Hypothalamus (tissue), 51 donors: ENCODE measurements at places on chromosomes 7 and 10.

- no peak for DNase-seq
These were observed 54.2 kb upstream of the FHIP2A start for GRCh38 chr10:114767101-114767985.

DNA sequence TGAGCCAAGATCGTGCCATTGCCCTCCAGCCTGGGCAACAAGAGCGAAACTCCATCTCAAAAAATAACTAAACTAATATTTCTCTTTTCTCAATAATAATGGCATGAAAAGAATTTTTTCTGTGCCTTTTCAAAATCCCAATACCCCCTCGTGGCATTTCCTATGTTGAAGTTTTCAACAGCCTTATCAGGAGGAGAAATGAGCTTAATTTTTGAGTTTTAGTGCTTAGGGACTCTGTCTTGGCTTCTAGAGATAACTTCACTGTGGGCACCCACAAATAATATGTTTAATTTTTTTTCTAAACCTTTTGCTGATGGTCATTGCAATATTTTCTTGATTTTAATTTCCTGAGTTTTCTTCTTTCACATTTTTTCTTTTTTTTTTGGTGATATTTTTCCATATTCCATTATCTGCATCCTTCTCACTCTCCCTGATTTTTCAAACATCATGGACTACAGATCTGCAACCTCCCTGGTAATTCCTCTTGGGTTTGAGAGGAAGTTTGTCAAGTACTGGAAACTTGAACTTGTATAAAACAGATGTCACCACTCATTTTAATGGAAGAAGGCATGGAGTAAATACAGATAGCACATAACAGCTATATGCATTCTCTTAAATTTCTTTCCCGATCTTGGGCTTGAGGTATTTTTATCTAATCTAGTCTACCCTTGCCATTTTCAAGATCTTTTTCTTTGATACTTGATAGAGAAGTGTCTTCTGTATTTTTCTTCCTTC is 84.0 kb downstream of the KAT6B start:
- no peak for DNase-seq

GRCh38 chr7:38704751-38705150 is 73.6 kb upstream of the AMPH start:
- DNase-seq, result no peak

- no peak for DNase-seq
These were observed 181.8 kb upstream of the PFKP start for GRCh38 chr10:2885288-2886278.

DNA sequence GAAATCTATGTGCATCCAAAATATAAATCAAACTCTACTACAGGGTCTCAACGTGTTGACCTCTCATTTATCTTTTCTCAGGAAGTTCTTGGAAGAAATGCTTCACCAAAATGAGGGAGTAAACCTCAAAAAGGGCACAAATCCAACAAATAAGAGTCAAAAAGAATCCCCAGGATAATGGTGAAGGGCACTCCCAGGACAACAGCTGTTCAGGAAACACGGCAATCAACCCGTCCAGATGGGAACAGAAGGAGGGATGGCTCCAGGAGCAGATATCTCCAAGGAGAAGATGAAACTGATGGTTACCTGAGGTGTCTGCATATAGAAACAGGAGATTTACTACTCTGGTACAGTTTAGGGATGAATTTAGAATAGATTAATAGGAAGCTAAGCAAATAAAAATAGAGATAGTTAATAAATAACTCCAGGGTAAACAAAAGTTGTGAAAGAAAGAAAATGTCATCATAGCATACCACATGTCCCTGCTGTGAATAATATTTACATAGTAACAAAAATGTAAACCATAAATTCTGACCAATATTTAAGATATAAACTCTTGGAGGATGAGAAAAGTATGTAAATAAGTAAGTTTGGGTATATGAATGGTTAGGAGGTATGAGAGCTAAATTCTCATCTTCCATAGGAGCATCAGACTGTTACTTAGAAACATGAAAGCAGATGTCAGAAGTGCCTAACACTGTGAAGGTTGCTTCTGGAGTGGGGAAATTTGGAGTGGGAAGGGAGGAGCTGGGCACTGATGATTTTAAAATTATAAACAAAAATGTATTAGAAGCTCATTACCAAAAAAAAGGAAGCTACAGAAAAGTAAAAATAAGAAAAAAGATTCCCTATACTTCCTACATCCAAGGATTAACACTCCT is 237.5 kb upstream of the HPS1 start:
- DNase-seq, result no peak

DNA sequence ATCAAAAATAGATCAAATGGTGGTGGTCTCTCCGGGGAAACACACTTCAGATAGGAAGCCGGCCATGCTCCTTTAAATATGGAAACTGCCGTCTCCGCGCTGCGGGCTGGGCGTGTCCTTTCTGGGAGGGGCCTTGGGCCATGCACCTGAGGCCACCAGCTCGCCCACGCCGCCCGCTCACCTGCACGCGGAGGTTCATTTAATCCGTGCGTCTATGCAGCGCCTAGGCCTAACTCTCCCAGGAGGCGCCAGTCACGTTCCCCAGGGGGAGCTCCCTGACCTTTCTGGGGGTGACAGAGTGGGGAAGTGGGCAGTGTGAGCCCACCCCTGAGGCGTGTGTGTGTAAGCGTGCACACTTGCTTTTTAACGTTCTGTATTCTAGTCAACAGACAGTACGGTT is 64.0 kb downstream of the C10orf143 start:
- no peak for DNase-seq

DNA sequence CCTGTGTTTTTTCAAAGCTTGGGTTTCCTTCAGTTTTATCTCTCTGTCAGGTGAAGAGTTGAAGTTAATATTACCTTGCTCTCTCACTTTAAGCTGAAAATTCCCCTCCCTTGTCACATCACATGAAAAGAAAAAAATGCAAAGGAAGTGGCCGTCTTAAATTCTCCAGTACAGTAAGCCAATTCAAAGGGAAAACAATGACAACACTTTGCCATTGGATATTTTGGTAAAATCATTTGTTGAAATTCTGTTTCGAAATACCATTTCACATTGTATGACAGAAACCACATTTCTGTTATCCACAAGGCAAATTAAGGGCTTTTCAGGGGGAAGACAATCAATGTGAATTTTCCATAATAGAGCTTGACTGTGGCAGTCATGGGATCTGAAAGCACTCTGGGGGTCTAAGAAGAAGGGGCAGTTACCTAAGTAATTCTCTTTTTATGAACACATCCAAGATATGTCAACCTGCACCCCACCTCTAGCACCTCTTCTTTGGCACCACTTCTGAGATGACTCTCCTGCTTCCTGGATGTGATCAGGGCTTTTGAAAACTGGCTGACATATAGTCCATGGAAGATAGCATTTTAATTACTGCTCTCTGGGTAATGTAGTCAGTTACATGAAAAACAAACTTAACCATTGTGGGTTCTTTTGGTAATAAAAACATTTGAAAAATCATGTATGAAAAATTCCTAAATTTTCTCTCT is 63.8 kb downstream of the ENTPD1 start:
- DNase-seq, result no peak

- no peak for DNase-seq
These were observed 60.9 kb downstream of the GRB10 start for GRCh38 chr7:50721661-50722259.

DNA sequence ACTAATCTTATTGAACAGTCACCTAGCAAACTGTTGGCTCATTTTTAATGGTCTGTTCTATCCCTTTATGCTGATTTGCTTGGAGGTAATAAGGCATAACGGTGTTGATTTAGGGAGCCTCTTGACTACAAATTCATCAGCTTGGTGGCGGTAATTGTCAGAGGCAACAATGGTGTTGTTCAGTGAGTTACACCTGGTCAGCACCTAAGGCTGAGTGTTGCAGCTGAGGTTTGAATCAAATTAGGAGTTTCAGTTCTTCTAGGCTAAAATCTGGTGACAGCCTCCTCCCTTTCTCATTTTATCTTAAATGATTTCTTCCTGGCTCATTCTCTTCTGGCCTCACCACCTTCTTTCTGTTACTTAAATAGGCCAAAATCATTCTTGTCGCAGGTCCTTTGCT is 42.3 kb upstream of the SP8 start:
- DNase-seq, result no peak

GRCh38 chr7:151853896-151854719 is 22.8 kb downstream of the PRKAG2 start:
- DNase-seq, result no peak

- no peak for DNase-seq
These were observed 82.5 kb upstream of the CREB5 start for GRCh38 chr7:28329661-28330363.

DNA sequence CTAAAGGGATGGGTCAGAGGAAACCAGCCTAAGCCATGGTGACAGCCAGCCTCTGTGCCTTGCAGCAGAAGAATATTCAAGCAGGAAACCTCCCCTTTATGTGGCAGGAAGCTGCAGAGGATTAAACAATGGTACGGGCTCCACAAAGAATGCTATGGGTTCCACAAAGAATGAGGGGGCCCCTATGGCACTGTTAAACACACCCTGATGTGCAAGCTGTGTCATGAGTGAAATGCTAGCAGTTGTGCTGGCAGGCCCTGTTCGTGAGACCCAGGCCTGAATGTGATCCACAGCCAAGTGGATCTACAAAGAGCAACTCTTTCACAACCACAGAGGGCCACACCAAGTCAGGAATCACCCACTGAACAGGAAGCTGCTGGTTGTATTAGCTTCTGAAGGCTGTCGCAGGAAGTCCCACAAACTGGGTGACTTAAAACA is 68.9 kb downstream of the MYOF start:
- no peak for DNase-seq

DNA sequence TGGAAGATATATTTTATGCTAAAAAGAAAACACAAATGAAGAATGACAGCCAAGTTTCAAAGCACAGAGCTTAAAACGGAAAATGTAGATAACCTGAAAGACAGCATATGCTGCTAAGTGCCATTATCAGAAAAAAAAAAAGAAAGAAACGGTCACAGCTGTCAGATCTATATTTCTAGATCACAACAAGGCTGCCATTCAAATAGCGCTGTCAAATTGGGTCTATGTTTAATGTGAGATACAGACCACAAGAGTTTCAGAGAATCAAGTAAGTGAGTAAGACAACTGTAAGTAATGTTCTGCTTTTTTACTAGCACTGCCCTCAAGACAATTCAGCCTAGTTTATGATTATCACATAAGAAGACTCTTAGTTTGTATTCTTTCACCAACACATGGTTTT is 66.1 kb upstream of the RNF148 start:
- no peak for DNase-seq

GRCh38 chr10:8275911-8276310 is 221.4 kb downstream of the GATA3 start:
- DNase-seq, result no peak

DNA sequence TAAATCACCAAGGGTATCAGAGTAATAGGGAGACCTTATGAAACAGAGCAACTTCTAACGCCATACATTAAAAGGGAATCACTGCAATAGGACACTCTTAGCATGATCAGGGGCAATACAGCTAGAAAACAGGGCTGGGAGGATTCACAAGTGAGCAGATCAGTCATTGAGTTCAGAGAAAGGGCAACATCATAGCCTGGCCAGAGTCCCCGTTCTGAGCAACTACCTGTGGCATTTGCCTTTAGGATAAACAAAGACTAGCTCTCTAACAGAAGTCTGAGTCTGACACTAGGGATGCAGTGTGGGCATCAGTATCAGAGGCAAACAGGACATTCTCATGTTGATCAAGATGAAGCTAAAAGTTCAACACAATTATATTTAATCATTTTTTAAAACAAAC is 297.9 kb downstream of the DGKB start:
- no peak for DNase-seq

GRCh38 chr7:124042826-124043225 is 10.0 kb upstream of the TMEM229A start:
- DNase-seq, result no peak

DNA sequence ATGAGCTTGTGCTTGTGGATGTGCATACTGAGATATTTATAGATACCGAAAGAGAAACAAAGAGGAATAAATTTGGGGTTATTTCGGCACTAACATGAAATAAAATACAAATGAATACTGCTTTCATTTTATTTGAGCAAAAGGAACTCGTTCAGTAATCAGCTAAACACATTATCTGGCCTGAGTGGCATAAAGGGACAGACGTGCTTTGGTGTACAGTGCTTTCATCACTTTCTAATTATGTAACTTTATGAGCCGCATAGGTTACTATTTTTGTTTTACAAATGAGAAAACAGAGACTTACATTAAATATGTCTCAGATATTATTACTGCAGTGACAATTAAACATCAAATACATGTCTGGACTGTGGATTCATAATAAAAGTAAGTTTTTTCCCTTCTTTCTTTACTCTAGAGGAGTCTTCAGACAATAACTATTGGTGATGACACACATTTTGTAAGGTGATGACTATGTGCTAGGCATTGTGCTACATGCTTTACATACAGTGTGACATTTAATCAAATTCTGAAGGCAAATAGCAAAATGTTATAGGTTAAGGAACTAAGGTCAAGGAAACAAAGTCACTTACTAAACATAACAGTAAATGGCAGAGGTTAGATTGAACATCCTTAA is 503.3 kb downstream of the SORCS1 start:
- DNase-seq, result no peak

GRCh38 chr7:96778263-96778662 is 68.6 kb upstream of the SEM1 start:
- DNase-seq, result no peak

DNA sequence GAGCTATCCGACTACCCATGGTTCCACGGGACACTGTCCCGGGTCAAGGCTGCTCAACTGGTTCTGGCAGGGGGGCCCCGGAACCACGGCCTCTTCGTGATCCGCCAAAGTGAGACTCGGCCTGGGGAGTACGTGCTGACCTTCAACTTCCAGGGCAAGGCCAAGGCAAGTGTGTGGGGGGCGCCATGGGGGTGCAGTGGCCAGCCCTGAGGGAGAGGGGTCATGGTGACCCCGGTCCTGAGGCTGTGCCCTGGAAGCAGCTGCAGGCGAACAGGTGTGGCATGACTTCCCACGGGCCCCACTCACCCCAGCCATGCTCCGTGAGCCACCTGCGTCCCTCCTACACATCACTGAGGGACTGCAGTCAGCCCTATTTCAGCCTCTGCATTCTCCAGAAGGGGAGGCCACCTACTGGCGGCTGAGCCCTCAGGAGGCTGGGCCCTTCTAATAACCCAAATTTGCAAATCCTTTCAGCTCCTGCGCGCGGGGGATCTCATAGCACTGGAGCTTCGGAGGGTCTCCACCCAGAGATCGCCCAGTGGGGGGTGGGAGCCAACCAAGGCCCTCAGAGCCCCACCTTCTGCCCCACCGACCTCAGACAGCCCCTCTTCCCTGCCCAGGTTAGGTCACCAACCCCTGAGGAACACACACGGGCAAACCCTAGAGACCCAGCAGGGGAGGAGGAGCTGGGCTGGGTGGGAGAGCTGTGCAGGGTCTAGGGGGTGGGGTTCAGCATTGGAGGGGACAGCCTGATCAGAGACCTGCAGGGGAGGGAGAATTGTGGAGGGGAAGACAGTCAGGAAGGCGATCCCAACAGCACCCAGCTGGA is 30.8 kb downstream of the SH2B2 start:
- DNase-seq, result no peak

GRCh38 chr10:35011771-35012191 is 78.4 kb downstream of the CUL2 start:
- no peak for DNase-seq
